ENCODE measurements at places on chromosomes 6 and 20.

DNA sequence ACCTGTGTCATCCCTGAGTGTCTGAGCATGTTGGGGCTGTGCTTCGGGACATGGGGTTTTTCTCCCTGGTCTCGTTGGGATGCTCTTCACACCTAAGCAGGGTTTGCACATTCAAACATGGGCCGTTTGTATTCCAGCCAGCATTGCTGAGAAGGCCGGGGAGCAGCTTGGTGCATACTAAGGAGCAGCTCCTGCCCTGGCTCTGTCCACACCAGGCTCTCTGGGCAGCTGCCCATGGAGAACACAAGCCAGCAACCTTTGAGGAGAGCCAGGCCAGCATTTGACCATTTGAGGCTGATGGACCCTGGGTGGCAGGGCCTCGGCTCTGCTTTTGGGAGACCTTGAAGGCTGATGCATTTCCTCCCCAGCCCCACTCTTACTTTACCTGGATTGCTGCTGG, 92.1 kb downstream of the PHACTR3 start:
- DNase-seq, result no peak

DNA sequence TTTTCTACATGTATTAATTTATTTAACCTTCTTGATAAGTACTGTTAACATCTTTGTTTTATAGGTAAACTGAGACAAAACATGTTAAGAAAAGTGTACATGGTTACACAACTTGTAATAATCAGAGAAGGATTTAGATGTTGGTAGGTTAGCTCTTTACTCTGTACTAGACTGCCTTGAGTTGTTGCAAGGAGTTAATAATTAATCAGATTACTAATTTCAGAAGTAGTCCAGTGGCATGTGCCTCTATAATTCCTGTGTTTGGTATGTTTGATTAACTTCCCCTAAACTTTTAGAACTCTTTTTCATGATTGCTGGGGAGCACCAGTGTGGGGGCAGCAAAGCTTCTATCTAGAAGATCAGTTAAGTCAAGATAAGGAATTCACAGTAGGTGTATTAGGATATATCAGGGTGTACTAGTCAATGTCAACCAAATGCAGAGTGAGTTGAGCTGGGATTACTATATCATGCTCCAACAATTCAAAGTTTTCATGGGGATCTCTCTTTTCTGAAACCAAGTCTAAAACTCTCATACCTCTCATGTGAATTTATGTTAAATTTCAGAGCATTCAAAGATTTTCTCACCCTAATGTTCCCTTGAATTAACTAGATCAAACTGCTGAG, 129.7 kb upstream of the AHI1 start:
- no peak for DNase-seq

- no peak for DNase-seq
Measured at GRCh38 chr20:53883098-53883911, 187.1 kb downstream of the BCAS1 start.

DNA sequence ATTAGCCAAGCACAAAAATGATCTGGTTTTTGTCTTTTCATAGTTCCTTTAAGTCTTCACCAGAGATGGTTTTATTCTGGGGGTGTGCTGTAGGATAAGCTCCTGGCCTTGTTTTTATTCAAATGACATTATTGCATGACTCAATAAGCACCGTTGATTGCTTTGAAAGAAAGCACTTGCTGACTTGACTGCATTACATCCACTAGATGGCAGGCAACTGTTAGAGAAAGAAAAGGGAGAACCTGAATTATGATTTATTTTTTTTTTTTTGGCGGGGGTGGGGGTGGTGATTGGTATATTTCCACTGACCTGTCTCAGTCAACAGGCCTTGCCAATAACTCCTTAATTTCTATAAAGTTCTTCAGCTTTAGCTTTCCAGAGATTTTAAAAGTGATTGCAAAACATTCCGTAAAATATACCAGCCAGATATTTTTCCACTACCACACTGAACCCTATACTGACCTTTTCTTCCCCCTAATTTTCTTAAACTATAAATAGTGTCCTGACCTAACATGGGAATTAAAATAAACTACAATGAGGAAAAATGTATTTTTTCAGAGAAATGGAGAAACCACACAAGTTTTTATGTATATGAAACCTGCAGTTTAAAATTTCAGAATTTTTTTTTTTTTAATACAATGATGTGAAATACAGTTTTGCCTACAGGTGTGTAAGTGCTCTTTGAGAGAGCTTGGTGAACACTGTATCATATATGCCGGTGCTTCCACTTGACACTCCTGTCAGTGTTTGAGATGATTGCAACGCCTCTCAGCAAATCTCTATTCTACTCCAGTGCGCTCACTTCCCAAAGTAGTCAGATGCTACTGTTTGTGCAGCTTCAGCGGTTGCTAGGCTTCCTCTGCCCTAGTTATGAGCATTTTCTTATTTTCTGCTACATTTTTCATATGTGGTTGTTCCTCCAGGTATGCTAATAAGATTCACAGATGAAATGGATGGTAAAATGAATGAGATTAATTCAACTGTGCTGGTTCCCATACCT, 274.3 kb downstream of the CD109 start:
- DNase-seq, result peak; percentile 58

DNA sequence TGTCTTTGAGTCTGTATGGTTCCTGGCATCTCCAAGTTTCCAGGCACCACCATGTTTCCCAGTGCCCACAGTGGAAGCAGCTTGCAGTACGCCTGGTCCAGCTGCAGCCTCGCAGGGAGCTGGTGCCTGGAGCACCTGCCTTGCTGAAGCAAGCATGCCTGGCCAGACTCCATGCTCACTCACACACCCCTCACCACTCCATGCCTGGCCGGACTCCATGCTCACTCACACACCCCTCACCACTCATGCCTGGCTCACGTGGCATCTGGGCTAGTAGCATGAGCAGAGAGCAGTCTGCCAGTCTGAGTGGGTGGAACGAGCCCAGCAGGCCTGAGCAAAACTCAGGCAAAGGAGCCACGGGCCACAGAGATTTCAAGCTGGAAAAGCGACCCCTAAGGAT, 214.3 kb downstream of the TFAP2C start:
- no peak for DNase-seq

GRCh38 chr20:32569380-32570305, 15.5 kb downstream of the NOL4L start:
- DNase-seq, result no peak
